Activated CD4-positive, CD25-positive, alpha-beta regulatory T cell treated with anti-CD3 and anti-CD28 coated beads, Interleukin-2, amount 50 U/mL, for 72 hours (primary cell): ENCODE measurements at places on chromosomes 13 and 19.
A peak's percentile ranks its signal among the peaks of the same experiment; 100 is the strongest.

DNA sequence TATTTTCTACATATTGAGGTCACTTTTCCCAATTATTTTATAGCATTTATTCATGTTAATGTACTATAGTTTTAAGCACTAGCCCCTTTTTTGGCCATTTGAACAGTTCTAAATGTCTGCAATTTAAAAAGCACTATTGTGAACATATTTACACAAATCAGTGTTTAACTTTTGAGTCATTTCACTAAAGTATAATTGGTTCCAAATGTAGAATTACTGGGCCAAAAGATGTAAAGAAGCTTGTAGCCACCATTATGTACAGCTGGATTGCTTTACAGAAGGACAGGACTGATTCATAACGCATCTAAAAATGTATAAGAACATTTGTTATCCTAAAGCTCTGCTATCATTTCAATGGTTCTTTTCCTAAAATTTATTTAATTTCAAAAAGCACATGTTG lies 16.6 kb upstream of the ATP12A start:
- DNase-seq: no peak

DNA sequence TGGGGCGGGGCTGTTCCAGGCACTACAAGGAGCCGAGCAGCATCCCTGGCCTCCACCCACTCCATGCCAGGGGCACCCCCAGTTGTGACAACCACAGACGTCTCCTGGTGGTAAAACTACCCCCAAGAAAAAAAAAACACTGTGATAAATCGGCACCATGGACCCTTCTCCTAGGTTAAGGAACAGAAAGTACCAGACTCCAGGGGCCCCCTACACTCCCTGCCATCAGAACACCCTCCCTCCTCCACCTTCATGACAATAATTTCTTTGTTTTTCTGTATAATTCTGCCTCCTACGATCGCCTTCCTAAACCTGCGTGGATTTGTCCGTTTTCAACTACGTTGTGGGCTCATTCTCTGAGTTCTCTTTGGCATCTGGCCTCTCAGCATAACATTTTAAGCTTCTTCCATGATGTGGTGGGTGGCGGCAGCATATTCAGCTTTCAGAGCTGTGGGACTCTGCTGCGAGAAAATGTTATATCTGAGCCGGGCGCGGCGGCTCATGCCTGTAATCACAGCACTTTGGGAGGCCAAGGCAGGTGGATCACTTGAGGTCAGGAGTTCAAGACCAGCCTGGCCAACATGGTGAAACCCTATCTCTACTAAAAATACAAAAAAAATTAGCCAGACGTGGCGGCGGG lies 8.6 kb downstream of the TLE2 start:
- DNase-seq: no peak

DNA sequence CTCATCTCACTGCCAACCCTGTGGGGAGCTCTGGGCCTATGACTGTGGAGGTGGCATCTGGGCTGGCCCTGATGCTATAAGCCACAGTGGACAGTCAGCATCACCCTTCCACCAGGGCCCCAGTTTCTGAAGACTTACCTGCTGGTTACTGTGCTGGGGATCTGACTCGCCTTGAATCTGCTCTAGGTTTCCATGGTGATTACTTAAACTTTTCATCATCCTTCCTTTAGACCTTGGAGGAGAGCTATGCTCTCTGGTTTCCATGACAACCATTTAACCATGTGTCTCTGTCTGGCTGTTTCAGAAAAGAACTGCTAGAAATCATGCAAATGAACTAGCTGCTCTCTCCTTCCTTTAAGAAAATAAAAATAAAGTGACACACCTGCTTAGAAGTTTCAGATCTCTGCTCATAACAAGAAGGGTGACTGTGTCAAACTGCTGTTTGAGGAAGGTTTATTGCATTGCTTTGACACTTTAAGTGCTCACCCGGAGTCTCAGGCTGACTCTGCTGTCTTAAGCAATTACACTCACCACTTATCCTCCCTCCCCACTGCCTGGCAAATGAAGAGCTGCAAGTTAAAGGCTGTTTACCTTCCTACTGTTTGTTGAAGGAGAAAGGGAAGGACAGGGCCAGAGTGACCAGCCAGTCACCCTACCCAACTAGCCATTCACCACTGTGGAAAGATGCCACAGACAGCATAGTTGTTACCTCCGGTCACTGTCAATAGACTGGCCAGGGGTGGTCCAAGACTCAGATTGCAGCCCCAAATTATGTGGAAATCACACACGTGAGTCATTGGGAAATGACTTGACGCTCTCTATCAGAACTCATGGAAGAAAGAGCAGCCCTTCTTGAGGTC lies 87.6 kb downstream of the HSPH1 start:
- DNase-seq: no peak

DNA sequence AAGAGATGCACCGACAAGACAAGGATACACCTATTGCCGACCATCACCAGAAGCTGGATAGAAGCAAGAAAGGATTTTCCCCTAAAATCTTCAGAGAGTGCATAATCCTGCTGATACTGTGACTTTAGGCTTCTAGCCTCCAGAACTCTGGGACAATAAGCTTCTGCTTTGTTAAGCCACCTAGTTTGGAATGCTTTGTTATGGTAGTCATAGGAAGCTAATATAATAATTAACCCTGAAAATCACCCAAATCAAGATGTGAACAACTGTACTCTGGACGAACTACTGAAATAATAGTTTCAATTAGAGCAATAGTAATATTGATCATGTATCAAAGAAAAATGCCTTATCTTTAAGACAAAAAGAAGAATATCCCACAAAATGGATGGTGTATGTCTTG lies 524.6 kb downstream of the EFNB2 start:
- no peak for DNase-seq

GRCh38 chr19:42185277-42185676 lies 32.2 kb downstream of the DEDD2 start:
- DNase-seq: no peak

DNA sequence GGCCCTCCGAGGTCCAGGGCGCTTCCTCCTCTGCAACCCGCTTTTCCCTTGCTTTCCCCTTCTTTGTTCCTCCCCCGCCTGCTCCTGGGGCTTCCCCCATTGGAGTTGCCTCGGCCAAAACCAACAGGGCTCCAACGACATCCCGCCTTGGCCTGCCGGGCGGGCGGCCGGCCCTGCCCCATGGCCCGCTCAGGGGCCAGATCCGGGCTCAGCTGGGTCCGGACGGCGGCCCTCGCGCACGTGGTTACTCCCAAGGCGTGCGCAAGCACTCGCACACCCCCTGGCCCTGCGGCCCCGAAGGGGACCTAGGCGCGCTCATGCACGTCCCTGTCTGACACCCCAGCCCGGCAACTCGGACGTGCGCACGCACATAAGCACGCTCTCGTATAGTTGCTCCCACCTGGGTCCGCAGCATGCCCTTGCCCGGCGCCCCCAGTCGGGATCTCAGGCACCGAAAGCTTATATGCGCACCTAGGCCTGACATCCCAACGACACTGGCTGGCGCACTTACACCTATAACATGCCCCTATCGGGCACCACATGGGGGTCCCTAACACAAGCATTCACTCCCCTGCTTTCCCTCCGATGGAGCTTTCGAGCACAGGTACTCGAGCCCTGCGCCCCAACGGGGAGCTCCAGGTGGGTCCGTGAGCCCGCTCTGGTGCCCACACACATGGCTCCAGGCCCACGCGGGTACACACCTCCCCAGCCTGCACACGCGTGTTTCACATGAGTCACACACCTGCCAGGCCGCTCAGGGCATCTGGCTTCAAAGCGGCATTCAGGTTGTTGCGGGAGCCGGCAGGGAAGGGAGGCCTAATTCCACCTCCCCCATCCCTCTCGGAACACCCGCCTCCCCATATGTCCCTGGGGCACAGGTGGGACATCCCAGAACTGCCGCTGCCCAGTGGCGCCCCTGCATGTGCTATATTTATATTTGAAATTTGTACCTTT lies 15.0 kb downstream of the NFIX start:
- no peak for DNase-seq

GRCh38 chr13:91546900-91547299 lies 148.5 kb downstream of the GPC5 start:
- no peak for DNase-seq

DNA sequence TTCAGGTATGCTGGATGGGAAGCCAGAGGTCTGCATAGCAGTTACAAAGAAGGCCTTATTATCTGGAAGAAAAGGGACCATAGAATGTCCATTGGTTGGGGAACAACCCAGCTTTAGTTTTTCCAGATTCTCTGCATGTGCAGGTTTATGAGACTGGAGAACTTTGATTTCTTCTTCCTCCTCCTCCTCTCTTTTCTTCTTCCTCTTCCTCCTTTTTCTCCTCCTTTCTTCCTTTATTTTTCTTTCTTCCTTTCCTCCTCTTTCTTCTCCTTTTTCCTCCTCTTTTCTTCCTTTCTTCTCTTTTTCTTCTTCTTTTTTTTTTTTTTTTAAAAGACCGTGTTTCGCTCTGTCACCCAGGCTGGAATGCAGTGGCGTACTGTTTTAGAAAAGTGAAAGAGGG lies 30.9 kb downstream of the EPN1 start:
- no peak for DNase-seq

GRCh38 chr19:18292462-18292809 lies 11.0 kb upstream of the JUND start:
- no peak for DNase-seq

- no peak for DNase-seq
Observed at GRCh38 chr19:32550666-32551065, 30.3 kb upstream of the PDCD5 start.

GRCh38 chr13:110376120-110376519 lies 69.0 kb downstream of the COL4A2 start:
- DNase-seq: no peak

DNA sequence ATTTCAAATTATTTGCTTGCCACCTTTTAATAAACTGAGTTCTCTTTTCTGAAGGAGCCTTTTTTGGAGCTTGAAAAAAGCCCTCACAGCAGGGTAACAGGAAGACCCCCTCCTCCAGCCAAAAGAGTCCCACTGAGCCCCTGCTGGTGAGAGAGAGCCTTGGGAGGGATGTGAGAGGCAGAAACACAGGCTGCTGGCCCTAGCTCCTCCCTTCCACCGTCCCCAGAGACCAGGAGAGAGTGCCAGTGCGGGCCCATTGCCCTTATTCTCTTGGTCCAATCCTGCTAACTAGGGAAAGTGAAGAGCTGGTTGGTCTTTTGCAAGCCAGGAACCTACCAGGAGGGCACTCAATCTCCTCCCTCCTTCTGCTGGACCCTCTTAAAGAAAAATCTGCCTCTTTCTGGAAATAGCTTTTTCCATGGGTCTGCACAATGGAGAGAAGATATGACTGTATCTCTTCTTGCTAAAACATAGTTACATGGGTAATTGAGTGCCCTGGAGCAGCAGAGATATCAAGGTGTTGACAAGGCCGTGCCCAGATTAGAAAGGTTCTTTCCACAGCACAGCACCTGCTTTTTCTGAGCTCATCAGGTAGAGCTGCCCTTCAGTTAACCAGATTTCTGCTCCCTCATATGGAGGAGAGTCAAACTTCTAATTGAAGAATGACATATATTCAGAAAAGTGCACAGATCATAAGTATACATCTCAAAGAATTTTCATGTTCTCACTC lies 113.9 kb downstream of the LRCH1 start:
- DNase-seq: no peak

GRCh38 chr13:46468570-46469463 lies 81.8 kb upstream of the RUBCNL start:
- no peak for DNase-seq

DNA sequence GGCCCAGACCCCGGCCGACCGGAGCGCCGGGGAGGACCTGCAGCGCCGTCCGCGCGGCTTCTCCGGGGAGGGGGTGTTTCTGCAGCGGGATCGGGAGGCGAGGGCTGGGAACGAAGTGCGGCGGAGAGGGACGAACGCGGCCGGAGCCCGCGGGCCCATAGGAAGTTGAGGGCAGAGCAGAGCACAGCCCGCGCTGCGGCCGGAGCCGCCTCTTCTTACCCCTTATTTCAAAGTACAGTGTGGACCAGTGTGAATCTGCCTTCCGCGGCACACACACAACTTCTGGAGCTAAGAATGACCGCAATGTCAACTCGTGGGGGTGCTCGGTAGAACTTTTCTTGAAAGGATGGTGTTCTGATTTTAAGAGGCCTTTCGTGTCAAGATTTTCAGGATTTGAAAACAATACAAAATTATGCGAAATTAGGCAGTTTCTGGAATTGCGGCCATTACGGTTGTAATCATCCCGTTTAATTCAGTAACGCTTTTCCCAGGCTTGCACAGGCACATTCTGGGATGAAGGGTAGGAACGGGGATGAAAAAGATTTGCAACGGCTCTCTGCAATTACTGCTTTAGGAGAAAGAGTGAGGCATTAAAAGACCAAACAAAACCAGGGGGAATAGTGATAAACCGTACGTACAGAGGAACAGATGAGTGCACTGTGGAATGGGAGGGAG lies 821 bp downstream of the TDRD3 start:
- DNase-seq: peak; percentile 67

DNA sequence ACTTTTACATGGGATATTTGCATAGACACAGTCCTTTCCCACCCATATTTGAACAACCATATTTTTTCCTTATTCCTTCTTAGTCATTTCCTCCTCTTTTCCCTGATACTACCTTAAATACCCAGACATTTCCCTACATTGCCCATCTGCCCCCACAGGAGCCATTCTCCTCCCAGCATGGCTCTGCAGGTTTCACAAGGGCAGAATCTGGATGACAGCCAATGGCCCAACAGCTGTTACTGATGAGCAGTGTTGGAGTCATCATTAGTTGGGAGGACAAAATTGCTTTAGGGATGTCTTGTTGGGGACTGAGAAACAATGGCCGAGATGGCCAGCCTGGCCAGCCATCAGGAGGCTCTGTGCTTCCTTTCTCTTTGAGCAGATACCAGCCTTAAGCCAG lies 209.5 kb downstream of the KLF5 start:
- no peak for DNase-seq

- no peak for DNase-seq
Observed at GRCh38 chr13:34044660-34045080, 226.7 kb downstream of the RFC3 start.

- DNase-seq: no peak
Observed at GRCh38 chr13:30718661-30719524, 16.4 kb upstream of the ALOX5AP start.

DNA sequence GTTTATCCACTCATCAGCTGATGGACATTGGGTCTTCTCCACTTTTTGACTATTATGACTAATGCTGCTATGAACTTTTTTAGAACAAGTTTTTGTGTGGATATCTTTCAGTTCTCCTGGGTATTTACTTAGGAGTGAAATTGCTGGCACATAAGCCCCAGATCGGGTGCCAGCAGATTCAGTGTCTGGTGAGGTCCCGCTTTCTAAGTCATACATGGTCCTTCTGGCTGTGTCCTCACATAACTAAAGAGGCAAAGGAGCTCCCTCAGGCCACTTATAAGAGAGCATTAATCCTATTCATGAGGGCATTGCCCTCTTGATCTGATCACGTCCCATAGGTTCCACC lies 600 bp upstream of the ZNF226 start:
- DNase-seq: no peak

DNA sequence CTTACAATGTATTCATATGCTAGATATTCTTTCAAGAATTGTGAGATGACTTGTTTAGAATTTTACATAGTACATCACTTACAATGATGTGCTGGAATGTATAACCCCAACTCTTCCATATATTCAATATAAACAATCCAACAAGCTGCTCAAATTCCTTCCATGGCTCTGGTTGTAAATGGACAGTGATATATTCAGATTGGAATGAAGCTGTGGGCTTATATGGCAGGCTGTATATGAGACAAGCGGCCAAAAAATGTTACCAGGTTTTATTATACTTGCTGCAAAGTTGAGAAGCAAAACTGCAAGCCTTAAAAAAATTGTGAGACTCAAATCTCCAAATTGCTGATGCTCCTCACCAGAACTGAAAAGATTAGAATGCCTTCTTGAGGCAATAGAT lies 83.6 kb upstream of the KLF12 start:
- DNase-seq: no peak

- DNase-seq: no peak
Observed at GRCh38 chr19:572743-573518, 535 bp downstream of the BSG start.

- DNase-seq: no peak
Observed at GRCh38 chr19:10209315-10209714, 14.6 kb upstream of the DNMT1 start.
